ENCODE measurements at places on chromosomes 16 and 17. TPM values are rescaled to one million over a fixed set of nuclear protein-coding genes. Genes with fewer than 3 reads are reported as not detected.

- no peak for DNase-seq
Measured at GRCh38 chr16:63995025-63995424, 1126.8 kb downstream of the CDH11 start.

Gene SSTR5
- total RNA-seq: not detected

- DNase-seq: no peak
Measured at GRCh38 chr17:1162116-1162855, 17.5 kb downstream of the ABR start.

- DNase-seq: no peak
Measured at GRCh38 chr16:11556214-11556819, 30.4 kb downstream of the LITAF start.

DNA sequence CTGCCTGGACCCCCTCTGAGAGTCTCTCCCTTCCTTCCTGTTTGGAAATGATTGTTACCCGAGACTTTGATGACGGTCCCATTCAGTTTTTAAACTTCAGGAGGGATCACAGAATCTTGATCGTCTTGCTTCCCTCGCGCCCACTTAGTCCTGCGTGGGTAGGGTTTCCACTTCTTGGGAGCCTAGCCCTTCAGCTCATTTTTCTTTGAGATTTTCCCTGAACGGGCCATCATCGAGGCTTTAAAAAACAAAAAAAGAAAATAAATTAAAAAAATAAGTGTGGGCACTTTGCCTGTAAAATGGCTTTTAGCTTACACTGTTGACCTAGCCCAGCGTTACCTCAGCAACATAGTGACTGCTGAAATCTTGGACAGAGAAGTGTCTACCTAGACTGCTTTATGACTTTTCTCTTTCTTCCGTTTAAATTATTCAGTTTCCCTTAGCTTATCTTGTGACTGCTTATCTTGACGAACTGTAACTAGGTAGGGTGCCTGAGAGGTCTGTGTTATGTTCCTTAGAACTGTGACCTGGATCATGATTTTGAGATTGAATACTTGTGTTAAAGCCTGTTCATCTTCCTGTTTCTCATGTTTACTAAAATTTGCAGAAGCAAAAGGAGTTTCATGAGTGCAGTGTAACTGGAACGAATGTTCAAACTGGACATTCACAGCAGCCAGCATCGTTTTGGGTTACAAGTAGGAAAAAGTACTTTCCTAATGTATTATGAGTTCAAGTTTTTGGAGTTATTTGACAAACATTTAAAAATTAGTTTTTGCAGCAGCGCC, 874 bp downstream of the WWP2 start:
- peak; percentile 18 for DNase-seq

Gene PRSS53
- 0.60 TPM for total RNA-seq

DNA sequence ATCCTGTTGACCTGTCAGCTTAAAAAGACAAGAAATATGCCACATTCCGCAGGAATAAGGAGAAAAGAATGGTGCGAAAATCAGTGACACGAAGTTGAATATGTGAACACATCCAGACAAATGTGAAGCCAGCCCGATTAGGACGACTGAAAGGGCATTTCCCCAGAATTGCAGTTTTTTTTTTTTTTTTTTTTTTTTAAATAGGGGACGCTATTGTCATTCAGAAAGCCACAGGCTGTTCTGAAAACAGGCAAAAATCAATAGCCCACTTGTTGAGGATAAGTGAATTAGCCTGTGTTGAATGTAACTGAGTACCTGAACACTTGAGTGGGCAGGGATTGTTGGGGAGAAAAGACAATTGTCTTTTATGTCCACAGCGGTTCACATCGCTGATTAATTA, 507.1 kb downstream of the WWOX start:
- DNase-seq: no peak

Gene SOX8
- total RNA-seq: not detected

Gene OSGIN1
- total RNA-seq: 4.2 TPM

GRCh38 chr16:77877712-77878347, 89.5 kb downstream of the VAT1L start:
- peak; percentile 96 for DNase-seq

DNA sequence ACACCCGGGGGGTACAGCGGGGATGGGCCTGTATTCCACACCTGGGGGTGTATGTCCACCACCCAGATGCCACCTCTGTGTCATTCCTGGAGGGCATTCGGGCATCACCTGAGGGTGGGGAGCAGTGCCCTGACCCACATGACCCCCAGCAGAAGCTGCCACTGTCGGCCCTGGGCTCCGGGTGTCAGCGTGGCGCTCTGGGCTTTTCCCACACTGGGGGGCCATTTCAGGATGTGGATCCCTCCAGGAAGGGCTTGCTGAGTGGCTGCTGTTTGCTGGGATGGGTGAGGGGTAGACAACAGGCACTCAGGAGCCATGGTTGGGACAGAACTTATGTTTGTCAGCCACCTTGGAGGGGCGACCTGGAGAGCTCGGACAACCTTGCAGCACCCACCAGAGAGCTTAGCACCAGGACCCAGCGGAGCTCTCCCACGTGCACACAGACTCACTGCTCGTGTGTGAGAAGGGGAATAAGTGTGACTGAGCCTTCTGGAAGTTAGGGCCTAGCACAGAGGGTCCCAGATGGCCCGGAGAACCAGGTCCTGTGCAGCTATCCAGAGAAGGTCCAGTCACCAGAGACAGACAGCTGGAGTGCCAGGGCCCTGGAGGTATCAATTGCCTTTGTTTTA, 102.7 kb downstream of the METRNL start:
- DNase-seq: no peak

GRCh38 chr17:32103476-32104113, 38.7 kb upstream of the RHOT1 start:
- peak; percentile 29 for DNase-seq

Gene SOX15
- total RNA-seq: not detected

DNA sequence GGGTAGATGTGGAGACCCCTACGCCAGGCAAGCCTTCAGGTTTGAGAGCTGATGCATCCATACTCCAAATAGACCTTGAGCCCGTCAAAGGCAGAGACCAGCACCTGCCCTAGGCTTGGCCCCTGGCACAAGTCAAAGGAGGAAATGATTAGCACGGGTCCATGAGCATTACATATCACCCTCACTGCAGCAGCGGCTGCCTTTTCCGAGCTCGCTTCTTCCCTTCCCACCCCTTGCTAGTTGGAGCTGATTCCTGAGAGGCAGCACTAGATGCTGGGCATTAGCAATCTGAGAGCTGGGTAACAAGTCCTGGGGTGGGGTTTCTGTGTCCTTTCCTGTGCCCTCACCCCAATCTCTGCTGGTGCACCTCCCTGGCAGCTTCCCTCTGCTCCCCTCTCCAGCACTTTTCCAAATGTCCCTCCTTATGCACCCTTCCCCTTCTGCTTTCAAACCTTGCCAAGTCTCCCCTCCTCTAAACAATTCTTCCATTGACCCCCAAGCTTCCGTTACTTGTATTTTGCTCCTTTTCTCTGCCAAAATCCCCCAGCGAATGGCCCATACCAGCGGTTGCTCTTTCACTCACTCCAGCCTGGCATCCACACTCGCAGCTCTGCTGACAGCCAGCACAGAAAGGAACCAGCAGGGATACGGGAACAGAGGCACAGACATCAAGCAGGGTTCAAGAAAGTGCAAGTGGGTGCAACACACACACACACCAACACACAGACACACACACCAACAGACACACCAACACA, 3.0 kb downstream of the CDRT4 start:
- DNase-seq: no peak

GRCh38 chr16:4698321-4699045, 5.1 kb downstream of the NUDT16L1 start:
- no peak for DNase-seq

Gene SNAI3
- total RNA-seq: not detected

Gene CAMTA2
- 3.9 TPM for total RNA-seq

GRCh38 chr17:22511431-22511830, 819.1 kb downstream of the KCNJ18 start:
- no peak for DNase-seq

Gene PRKCB
- not detected for total RNA-seq

Gene HGS
- total RNA-seq: 47.5 TPM

GRCh38 chr17:78226055-78226758, 5.2 kb upstream of the TMEM235 start:
- no peak for DNase-seq

Gene KRT15
- total RNA-seq: 3.4 TPM

DNA sequence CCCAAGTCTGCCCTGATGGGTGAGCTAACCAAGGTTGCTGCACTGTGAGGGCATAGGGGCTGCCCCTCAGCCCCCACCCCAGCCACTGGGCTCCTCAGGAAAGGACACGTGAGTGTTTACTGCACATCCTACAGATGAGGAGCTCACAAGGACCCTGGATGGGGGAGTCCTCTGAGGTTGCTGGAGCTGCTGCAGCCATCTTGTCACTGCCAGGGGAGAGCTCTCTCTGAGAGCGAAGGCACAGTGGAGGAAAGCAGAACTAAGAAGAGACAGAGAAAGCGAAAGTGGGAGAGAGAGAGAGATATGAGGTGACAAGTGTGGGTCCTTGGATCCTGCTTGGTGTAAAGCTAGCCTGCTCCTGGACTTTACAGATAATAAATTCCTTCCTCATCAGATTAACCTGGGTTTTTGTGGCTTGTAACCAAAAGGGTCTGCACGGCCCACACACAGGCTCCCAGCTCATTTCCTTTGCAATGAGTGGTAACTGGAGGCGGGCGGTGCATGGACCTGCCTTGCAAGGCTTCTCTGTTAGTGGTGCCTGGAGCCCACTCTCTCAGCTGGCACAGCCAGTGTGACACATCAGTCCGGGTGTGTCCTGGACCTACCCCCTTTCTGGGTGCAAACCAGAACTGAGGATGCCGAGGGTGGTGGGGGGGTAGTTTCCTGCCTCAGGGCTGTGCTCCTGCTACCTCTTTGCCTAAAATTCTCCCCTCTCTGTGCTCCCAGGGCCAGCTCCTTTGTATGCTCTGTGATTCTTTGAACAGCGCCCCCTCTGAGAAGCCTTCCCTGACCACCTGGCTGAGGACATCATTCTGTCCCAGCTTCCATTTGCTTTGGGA, 14.2 kb downstream of the SNX20 start:
- DNase-seq: no peak

GRCh38 chr16:50302472-50303005, 36.2 kb downstream of the ADCY7 start:
- no peak for DNase-seq

DNA sequence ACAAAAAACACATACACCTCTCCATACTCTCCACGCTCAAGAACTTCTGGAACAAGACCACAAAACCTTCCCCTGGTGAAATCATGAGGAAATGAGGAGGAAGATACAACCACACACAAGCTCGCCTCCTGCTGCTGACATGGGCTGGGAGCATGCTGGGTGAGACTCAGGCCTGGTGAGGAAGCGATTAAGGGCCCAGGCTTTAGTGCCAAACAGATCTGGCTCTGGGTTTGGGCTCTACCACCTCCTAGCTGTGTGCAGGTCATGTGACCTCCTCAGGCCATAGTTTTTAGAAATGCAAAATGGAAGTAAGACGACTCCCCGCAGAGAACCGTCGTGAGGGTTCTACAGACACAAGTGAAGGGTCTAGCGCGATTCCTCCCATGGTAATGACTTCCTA, 41.3 kb downstream of the VAC14 start:
- DNase-seq: no peak

DNA sequence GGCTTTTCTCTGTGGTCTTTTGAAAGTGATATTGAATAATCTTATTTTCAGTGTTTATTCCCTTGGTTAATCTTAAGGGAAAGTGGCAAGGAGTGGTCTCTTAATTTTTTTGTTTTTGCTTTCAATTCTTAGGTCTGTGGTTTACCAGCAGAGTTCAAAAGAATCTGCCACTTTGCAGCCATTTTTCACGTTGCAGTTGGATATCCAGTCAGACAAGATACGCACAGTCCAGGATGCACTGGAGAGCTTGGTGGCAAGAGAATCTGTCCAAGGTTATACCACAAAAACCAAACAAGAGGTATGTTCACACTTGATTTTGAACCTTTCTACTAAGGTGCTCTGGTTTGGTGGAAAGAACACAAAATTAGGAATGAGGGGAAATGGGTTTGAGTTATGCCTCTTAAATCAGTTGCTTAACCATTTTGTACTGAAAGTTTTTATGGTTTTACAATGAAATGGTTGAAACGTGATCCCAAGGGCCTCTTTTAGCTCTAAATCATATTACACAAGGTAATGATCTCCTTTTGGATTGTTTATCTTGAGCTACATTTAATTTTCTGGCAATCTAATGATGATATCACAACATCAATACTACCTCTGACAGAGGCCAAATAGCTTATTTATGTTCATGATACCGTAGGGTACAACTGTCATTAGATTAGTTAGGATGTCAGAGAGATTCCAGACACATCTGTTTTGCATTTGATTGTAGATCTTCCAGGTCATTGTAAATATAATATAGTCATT, 51.6 kb upstream of the CRISPLD2 start:
- no peak for DNase-seq

Gene HS3ST3B1
- total RNA-seq: 0.88 TPM

- no peak for DNase-seq
Measured at GRCh38 chr17:72004611-72005331, 116.0 kb upstream of the SOX9 start.

- DNase-seq: peak; percentile 96
Measured at GRCh38 chr16:65833171-65833871, 533.2 kb upstream of the CDH5 start.

Gene UNC119
- 21.7 TPM for total RNA-seq

Gene ZFHX3
- total RNA-seq: 2.0 TPM

DNA sequence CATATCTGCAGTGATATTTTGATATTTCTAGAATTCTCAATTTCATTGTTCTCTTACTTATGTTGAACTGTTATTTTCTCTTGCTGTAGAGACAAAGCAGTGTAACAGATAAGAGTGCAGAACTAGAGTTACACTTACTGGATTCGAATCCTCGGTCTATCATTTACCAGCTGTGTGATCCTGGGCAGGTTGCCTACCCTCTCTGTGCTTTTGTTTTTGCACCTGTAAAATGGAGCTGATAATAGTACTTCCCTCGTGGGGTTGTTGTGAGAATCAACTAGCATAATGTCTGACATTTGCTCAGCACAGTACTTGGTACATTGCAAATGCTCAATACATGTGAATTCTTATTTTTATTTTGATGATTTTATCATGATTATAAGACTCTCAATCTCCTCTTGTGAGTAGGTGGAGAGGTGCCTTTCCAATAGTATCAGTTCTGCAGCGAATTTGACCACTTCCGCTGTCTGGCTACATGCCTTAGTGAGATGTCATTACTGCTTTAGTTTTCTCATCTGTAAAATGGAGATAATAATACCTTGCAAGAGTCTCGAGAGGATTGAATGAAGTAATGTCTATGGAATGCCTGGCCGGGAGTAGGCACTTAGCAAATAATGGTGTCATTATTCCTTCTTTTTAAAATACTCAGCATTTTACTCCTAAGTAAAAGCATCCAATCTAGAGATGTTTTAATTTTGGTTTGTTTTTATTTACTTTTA, 312.2 kb upstream of the MAF start:
- DNase-seq: peak; percentile 42

DNA sequence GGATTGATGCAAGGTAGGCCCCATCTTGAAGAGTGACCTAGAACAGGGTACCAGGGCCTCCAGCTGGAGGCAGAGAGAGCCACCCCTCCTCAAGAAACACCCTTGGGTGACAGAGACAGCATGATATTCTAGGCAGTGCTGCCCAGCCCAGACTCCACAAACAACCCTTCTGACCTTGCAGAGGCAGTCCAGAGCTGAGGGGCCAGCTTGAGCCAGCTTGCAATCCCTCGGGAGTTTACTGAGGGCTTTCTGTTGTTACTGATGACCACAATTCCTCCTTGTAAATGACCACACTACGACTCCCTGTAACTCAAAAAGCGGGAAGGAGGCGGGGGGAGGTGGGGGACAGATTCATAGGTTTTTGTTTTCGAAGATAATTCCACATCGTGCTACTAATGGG, 18.6 kb upstream of the MNT start:
- DNase-seq: no peak

Measured in RPMI7951 (cell line).